ENCODE measurements at places on chromosomes 1 and 21.

DNA sequence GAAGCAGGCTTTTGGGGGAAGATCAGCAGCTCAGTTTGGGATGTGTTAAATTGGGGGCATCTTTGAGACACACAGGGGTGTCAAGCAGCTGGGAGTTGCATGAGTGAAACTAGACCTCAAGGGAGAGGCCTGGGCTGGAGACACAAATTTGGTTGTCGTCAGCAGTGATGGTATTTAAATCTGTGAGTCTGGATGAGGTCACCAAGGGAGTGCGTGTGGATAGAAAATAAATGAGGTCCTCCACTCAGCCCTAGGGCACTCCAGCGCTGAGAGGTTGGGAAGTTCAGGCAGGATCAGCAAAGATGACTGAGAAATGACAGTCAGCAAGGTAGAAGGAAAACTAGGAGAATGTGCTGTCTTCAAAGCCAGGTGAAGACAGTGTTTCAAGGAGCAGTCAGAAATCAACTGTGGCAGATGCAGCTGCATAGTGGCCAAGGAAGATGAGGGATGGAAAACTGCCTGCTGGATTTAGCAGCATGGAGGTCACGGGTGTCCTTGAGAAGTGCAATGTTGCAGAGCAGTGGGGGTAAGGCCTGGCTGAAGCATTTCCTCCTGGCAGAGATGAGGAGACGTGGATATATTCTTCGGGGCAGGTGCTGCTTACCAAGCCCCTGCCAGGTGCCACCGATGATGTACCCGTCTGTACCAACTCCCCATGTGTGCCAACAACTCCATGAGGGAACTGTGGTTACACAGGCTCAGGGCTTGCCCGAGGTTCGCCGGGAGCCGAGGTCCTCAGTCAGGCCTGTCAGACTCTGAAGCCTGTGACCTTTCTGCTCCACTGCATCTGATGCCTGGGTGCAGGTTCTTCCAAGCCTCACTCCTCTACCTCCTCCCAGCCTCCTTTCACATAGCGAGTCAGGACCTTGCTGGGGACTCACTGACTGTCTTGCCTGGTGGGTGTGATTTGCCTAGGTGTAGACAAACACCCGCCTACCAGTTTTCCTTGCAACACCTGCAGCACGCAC lies 11.3 kb downstream of the MAP7D1 start:
- DNase-seq: no peak

DNA sequence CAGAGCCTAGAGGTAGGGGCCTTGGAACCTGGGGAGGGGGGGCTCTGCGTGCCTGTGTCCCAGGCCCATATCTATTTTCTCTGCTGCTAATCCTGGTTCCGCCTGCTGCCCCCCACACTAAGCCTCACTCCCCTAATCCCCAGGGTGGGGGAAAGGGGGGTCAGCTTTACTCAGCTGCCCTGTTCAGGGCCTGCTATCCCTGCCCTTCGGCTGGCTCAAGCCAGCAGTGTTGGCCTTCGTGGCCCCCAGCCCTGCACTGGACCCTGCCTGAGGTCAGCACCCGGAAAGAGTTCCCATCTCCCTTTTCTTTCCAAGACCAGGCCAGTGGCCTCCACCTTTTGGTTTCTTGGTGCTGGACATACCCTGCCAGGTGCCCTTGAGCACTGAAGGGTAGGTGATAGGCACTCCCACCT lies 8.4 kb downstream of the ZBTB7B start:
- no peak for DNase-seq

DNA sequence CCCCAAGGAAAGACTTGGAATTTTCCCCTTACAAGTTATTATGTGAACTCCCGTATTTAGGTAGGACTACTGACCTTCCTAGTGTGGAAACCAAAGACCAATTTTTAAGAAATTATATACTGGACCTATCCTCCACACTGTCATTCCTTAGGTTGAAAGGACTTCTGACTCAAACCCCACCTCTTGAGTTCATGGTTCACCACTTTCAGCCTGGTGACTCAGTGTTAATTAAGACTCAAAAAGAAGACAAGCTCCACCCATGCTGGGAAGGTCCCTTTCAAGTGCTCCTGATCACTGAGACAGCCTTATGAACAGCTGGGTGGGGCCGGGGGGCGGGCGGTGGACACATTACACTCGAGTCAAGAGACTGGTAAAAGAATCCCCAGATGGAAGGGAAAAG lies 113.2 kb downstream of the LRRC53 start:
- DNase-seq: no peak

DNA sequence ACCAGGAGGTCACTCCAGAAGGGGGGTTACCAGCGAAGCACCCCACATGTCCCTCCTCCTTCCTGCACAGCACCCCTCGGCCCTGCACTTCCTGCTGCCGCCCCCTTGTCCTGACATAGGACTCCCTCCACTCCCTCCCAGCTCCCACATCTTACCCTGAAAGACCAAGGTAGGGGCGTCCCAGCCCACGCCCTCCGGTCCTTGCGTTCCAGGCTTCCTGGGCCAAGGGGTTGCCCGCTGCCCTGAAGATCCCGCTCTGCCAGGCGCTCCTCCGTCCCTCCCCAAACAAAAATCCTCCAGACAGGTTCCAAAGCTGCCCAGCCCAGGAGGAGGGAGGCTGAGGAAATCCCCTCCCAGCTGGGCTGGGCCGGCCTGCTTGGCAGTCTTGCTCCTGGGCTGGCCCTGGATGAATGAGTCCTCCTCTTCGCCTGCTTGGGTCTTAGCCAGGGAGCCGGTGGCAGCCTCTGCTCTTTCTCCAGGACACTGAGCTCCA lies at the start of gene RHBDL2:
TSS of gene RHBDL2 (minus strand) at position 304 of the 493 bp plus-strand sequence. CDS start 22,618 bp downstream, outside the sequence.
- no peak for DNase-seq

DNA sequence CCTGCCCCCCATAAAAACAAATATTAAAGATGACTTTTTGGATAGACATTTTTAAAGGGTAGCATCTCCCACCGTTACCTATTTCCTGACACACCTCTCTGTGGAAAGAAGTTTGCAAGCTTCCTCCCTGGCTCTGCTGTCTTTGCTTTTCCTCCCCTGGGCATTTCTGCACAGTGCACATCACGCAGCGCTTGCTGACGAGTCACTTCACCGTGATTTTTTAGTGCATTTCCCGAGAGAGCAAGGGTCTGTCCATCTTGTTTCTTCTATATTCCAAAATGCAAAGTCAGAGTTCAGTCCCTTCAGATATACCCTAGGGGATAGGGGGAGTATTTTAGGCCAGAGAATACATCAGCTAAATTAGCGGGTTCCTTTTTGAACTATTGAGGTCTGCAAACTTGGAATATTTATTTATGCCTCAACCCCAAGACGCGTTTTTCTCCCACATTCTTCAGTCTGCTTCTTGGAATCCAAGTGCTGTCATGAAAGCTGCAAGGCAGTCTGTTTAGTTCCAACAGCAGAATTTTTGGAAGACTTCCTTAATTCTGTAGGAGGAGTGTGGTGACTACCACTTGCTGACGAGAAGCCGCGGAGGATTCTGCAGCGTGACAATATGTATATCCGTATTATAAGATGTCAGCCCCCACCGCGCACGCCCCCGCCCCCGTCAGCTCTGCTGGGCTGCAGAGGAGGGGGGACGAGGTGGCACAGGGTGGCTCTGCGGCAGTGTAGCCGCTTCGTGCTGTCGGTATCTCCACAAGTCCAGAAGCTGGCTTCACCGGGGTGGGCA lies 22.4 kb downstream of the SMYD2 start:
- no peak for DNase-seq

DNA sequence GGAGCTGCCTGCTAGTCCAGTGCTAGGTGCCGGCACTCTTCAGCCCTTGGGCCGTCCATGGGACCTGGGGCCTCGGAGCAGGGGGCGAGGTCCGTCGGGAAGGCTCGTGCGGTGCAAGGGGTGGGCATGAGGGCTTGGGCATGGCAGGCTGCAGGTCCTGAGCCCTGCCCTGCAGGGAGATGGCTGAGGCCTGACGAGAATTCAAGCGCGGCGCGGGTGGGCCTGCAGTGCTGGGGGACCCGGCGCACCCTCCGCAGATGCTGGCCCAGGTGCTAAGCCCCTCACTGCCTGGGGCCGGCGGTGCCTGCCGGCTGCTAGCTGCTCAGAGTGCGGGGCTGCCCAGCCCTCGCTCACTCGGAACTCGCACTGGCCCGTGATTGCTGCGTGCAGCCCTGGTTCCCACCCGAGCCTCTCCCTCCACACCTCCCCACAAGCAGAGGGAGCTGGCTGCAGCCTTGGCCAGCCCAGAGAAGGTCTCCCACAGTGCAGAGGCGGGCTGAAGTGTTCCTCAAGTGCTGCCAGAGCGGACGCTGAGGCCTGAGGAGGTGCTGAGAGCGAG lies 467.0 kb downstream of the AGBL4 start:
- DNase-seq: no peak

- DNase-seq: no peak
Measured at GRCh38 chr1:19331262-19331878, 19.2 kb downstream of the SLC66A1 start.

DNA sequence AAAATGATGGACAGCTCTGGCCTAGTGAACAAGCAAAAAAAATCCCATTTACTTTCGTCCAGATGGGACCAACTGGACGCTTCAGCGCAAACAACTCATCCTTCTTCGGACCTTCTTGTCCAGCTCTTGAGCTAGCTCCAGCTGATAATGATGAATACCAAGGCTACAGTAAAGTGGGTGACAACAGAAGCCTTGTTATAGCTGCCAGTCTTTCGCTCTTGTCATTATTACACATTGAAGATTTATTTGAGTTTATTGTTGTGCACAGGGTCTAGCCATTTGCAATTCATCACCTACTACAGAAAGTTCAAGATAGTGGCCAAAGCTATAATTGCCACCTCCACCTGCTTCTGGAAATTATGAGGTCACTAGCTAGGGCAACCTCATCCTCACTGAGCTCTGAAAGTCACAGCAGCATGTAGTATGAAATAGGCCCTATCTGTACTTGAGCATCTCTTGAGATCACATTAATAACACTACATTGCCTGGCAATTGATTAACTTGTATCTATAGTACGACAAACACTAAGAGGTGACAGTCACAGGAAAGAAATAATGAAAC lies 76.9 kb downstream of the GPATCH2 start:
- no peak for DNase-seq

GRCh38 chr1:110242731-110243130 lies 32.6 kb downstream of the KCNC4 start:
- no peak for DNase-seq

DNA sequence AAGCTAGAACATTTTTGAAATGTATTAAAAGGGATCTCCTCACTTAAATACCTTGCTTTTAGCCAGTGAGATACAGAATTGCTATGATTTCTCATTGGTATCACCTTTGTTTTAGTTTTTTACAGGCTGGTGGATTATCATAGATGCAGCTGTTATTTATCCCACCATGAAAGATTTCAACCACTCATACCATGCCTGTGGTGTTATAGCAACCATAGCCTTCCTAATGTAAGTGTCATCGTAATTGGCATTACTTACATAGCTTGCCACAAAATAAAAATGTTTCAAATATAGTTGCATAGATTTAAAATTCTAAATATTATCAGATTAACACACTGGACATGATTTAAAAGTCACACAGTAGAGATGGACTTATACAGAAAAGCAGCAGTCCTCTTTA lies 4.7 kb downstream of the TMEM50A start:
- DNase-seq: no peak

DNA sequence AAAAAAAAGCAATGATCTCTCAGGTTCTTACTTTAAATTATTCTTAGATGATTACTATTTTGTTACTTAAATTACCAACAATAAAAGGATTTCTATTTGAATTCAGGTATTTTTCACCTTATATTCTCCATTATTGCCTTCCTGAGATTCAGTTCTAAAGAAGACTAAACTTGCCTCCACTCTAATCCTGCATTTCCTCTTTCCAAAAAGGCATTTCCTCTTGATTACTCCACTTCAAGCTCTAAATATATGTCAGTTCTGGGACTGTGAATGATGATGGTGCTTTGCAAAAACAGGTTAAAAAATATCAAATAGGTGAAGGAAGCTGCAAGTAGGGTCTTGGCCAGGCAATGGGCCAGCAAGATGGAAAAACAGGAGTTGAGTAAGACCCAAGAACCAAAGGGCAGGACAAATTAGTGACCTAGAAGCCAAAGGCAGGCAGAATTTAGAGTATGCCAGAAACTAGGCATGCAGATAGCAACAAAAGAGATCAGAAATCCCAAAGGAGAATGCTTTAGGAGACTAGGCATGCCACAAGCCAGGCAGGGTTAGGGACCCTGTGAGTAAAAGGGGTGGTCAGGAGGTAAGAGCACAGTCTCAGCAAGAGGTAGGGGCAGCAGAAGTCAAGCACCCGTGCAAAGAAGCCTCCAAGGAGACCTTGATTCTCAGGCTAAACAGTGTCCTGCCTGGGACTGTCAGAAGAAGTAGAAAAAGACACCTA lies 11.3 kb upstream of the DIPK1A start:
- no peak for DNase-seq

GRCh38 chr21:32772281-32773047 lies 909 bp upstream of the PAXBP1 start:
- no peak for DNase-seq

- DNase-seq: peak; percentile 92
Measured at GRCh38 chr1:23369335-23370013, at the start of gene ZNF436. TSS of gene ZNF436 (minus strand) at chr1:23369836. CDS start at chr1:23368005, 1,831 bp downstream.

- DNase-seq: no peak
Measured at GRCh38 chr21:46323227-46323709, 402 bp downstream of the C21orf58 start.

DNA sequence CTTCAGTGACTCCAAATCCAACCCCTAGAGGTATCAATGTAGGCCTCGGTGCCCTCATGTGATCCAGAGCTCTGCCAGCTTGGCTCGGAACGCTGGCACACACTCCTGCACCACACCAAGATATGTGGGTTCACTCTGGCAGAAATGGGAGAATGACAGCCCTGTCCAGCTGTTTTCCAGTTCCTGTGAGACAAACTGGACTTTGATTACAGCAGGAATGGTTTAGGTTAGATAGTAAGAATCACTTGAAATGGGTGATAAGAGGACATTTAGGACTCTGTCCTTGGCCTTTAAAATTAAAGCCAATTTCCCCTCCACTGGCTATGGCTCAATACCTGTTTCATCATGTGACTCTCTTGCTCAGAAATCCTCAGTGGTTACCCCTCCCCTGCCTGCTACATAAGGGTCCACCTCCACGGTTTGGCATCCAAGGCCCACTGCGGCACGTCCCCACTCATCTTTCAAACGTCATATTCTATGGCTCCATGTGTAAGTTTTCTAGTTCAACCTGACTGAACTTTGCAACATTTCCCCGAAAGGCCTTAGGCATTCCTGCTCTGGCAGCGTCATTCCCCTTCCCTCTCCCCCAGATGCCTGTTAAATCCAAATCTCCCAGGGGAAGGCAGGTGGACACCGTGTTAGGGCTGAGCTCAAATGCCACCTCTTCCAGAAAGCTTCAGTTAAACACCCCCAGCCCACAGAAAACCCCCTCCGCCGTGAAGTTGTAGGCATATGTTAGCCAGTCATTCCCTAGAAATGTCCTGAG lies 44.7 kb downstream of the PLEKHA6 start:
- no peak for DNase-seq

- no peak for DNase-seq
Measured at GRCh38 chr1:174931214-174931613, 68.5 kb upstream of the CACYBP start.

- no peak for DNase-seq
Measured at GRCh38 chr1:23774174-23774880, 3.9 kb upstream of the PITHD1 start.

Data from NCI-H2107 (cell line).